Activated naive CD4-positive, alpha-beta T cell treated with anti-CD3 and anti-CD28 coated beads, Interleukin-2, amount 10 ng/mL, durations not matched to agents 5 hours and 36 hours (primary cell): ENCODE measurements at places on chromosomes 5 and 9. TPM values are rescaled to one million over a fixed set of nuclear protein-coding genes. Genes with fewer than 3 reads are reported as not detected.

Gene PLEKHG4B
- not detected for total RNA-seq

Gene SLC6A3
- not detected for total RNA-seq

Gene DOCK2
- total RNA-seq: 276 TPM

Gene IL9
- not detected for total RNA-seq

Gene KLHL3
- 25.4 TPM for total RNA-seq

Gene LRRC19
- total RNA-seq: not detected

Gene HRCT1
- not detected for total RNA-seq

Gene CDKN2A
- total RNA-seq: 35.1 TPM

Gene PDGFRB
- total RNA-seq: 3.2 TPM

Gene GFI1B
- not detected for total RNA-seq

Gene FAM78A
- 113 TPM for total RNA-seq

Gene ZBTB34
- total RNA-seq: 7.7 TPM

Gene MYOZ3
- 0.20 TPM for total RNA-seq

Gene ZNF883
- total RNA-seq: 0.55 TPM

Gene BARX1
- total RNA-seq: 0.46 TPM

Gene SLC34A1
- 0.38 TPM for total RNA-seq

Gene IFNB1
- total RNA-seq: not detected

Gene PLPP1
- 28.6 TPM for total RNA-seq

Gene ADGRD2
- total RNA-seq: not detected

Gene SPATA31D1
- total RNA-seq: not detected

Gene KIF4B
- 0.05 TPM for total RNA-seq

Gene PIP5K1B
- total RNA-seq: 0.84 TPM

Gene ARPC5L
- 59.5 TPM for total RNA-seq

Gene ADAMTS6
- 2.2 TPM for total RNA-seq

Gene ZNF454
- not detected for total RNA-seq
